ENCODE measurements at places on chromosomes 5 and 9. TPM values are rescaled to one million over a fixed set of nuclear protein-coding genes. Genes with fewer than 3 reads are reported as not detected.

Gene CENPH
- total RNA-seq = 4.1 TPM

Gene POLE3
- 47.2 TPM for total RNA-seq

Gene IL5
- not detected for total RNA-seq

Gene INSL6
- total RNA-seq = not detected

Gene NSMF
- 74.4 TPM for total RNA-seq

Gene HTR4
- total RNA-seq = not detected

Gene GNA14
- total RNA-seq = not detected

Gene NAIP
- 12.8 TPM for total RNA-seq

Gene ABLIM3
- total RNA-seq = 0.07 TPM

Gene TAF11L10
- total RNA-seq = not detected

Gene ZNF366
- not detected for total RNA-seq

Gene MINAR2
- not detected for total RNA-seq

Gene PRRX2
- total RNA-seq = not detected

Gene CDC20B
- total RNA-seq = not detected

Gene S100Z
- 0.50 TPM for total RNA-seq

Gene PCDH12
- total RNA-seq = not detected

Gene CAMK2A
- total RNA-seq = not detected

Gene GABRP
- 0.26 TPM for total RNA-seq

Gene ARL14EPL
- total RNA-seq = not detected

Gene LCN15
- total RNA-seq = not detected

Gene BSPRY
- total RNA-seq = 0.15 TPM

Gene TNC
- total RNA-seq = 0.29 TPM

Gene ANKRD18B
- not detected for total RNA-seq

Gene CDKN2B-AS1
- 1.4 TPM for total RNA-seq

Gene EQTN
- not detected for total RNA-seq

Gene PLPP7
- not detected for total RNA-seq

Data from T-cell (primary cell).